ENCODE measurements at places on chromosomes 13 and 19.

GRCh38 chr19:39759457-39760184, 19.0 kb upstream of the LEUTX start:
- DNase-seq, result no peak

DNA sequence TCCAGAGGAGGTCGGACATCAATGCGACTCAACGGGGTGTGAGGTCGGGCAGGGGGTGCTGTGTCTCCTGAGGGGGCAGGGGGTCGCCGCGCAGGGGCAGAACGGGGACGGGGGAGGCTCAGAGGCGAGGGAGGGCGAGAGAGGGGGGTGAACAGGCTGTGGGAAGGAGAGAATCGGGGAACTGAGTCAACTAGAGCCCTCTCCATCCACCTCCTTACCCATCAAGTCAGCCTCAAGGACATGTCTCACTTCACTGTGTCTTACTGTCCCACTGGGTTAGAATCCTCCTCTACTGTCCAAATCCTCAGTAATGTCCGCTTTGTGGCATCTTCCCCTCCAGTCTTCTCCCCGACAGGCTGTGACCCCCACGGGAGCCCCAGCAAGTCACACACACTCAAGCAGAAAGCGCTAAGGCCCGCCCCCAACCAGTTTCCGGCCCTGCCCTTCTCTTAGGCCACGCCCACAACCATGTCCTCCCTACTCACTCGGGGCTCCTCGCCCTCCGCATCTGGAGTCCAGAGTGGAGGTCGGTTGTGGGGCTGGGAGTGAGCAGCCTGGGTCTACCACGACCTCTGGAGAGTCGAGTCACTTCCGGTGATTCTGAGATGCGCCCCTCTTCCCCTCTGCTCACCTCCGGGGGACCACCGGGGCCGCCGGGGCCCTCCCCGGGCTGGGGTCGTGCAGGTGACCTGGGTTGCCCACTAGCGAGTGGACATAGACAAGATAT, 9.3 kb downstream of the PLEKHA4 start:
- DNase-seq, result no peak

GRCh38 chr19:39365531-39365930, 23.3 kb downstream of the SAMD4B start:
- DNase-seq, result no peak

DNA sequence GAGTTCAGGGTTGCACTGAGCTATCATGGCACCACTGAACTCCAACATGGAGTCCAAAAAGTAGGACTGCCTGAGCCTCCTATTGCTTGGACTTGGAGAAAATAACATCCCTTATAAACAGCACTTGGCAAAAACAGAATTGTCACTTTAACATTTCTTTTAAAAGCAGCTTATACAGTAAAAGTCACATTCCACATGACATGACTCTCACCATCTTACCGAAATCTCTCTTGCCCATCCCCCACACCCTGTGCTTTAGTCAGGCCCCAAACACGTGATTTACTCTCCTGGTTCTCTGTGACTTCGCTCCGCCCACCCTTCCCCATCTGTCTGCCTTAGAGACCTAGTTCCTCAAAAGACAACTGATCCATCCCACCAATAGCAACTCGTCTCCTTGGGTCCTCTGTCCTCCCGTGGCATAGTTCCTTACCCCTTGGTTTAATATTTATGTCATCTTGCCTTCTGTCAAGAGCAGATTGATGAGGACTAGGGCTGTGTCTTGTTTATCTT, 4.6 kb downstream of the SAFB start:
- no peak for DNase-seq

DNA sequence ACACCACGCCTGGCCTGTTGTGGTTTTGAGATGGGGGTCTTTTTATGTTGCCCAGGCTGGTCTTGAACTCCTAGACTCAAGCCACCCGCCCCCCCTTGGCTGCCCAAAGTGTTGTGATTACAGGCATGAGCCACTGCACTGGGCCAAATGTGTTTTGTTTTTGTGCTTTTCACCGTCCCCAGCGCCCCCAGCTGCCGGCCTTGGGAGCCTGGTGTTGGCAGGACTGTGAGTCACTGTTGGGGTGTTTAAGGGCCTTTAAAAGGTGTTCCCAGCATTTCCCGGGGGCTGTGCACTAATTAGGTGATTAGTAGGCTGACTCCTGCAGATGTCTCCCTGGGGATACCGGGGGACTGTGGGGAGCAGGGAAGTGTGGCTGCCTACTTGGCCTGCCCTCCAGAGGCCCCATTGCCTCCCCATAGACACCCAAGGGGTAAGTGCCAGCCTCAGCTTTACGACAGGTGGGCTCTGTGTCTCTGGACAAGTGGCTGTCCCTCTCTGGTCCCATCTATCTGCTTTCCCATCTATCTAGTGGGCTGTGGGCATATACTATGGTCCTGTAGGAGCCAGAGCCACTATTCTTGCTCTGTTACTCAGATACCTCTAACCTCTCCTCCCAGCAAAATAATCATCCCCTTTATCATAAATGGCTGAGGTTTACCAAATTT, 11.8 kb upstream of the TLE5 start:
- DNase-seq, result no peak
